ENCODE measurements at places on chromosomes 7 and 10.

DNA sequence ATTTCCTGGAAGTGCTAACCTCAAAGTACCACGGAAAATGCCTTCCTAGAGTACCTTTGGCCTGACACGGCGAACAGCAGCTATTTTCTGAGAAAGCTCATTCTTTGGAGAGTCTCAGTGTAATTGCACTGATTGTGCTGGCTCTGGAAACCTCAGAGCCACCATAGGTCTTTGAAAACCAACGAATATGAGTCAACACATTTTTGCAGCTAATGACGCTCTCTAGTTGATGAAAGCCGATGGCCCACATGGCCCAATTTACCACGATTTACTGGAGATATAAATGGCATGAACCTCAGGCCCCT is 187.1 kb downstream of the ADARB2 start:
- DNase-seq, result no peak

GRCh38 chr10:50992972-50993766 is 81.1 kb upstream of the PRKG1 start:
- peak; percentile 52 for DNase-seq

- DNase-seq, result no peak
These were observed 34.6 kb downstream of the AMZ1 start for GRCh38 chr7:2722591-2722990.

GRCh38 chr7:2157473-2158279 is 75.1 kb downstream of the MAD1L1 start:
- peak; percentile 98 for DNase-seq
